Erythroblast (primary cell): ENCODE measurements at places on chromosomes 2 and 18.

DNA sequence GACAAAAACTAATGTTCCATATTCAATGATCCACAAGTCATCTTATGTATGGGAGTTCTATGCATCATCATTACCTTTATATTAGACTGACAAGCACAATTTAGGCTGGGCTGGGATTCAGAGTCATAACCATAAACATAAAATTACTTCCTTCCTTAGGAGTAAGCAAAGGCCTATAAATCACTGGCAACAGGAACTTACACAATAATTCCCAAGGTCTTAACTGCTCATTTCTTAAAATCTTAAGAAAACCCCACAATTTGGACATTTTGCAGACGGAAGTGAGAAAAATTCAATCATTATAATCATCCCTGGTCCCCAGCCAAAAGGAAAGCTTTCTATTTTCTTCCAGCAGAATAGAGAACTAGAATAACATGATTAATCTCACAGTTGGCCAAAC lies 232.3 kb downstream of the DYM start:
- DNase-seq = no peak

DNA sequence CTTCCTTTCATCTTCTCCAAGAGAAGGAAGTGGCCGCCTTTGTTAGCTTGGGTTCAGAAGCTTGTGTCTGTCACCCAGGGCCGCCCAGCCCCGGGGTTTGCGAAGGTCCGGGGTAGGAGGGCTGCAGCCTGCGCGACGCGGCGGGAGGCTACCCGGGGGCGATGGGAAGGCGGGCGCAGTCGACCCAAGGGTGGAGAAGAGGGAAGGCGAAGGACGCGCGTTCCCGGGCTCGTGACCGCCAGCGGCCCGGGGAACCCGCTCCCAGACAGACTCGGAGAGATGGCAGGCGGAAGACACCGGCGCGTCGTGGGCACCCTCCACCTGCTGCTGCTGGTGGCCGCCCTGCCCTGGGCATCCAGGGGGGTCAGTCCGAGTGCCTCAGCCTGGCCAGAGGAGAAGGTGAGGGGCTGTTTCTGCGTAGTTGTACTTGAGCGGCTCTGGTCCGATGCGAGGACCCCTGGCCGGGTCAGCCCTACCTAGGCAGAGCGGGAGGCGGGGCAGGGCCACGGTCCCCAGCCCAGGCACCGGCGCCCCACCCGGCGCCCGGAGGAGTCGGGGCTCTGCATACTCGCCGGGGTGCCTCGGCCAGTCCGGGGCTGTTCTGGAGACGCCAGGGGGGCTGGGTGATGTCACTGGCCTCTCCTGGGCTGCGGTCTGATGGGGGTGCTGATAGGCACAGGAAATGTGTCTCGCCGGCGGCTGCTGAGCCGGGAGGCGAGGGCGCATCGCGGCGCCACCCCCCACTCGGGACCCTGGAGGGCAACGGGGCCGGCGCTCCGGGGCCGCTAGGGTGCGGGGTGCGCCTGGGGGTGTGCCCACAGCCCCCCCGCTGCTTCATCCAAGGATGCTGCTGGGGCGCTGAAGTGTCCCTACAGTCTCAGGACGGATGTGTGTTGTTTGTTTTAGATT lies at the start of gene QPCT:
Gene QPCT, plus strand, starts transcription at position 178 of the 909 bp plus-strand sequence. Its CDS starts 102 bp downstream, at position 280.
- DNase-seq = peak; percentile 6

GRCh38 chr2:133130548-133131246 lies 437.6 kb downstream of the NCKAP5 start:
- DNase-seq = no peak

DNA sequence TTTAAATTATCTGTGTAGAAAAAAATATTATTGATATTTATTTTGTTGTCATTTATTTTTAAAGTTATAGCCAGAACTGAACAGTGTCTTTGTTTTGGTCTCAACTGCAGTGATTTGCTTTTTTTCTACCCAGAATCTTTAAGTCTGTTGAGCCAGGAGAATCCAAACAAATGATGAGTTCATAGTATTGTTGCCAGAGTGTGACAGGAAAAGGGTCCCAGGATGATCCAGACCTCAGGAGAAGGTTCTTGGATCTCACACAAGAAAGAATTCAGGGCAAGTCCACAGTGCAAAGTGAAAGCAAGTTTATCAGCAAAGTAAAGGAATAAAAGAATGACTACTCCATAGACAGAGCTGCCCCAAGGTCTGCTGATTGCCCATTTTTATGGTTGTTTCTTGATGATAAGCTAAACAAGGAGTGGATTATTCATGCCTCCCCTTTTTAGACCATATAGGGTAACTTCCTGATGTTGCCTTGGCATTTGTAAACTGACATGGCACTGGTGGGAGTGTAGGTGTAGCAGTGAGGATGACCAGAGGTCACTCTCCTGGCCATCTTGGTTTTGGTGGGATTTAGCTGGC lies 127.1 kb downstream of the AGPS start:
- DNase-seq = peak; percentile 4

DNA sequence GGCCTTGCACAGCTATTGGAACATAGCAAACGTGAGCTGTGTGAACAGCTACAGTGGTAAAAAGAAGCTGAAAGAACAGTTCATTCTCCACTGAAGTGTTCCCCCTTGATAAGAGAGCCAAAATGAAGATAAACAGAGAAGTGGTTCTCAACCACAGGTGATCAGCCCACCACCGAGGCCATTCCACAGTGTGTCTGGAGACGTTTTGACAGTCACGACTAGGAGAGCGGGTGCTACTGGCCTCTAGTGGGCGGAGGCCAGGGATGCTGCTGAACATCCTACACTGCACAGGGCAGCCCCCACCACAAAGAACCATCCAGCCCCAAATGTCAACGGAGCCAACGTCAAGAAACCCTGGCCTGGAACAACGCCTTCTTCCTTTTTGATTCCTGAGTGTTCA lies 38.4 kb downstream of the ADCY3 start:
- DNase-seq = peak; percentile 13

DNA sequence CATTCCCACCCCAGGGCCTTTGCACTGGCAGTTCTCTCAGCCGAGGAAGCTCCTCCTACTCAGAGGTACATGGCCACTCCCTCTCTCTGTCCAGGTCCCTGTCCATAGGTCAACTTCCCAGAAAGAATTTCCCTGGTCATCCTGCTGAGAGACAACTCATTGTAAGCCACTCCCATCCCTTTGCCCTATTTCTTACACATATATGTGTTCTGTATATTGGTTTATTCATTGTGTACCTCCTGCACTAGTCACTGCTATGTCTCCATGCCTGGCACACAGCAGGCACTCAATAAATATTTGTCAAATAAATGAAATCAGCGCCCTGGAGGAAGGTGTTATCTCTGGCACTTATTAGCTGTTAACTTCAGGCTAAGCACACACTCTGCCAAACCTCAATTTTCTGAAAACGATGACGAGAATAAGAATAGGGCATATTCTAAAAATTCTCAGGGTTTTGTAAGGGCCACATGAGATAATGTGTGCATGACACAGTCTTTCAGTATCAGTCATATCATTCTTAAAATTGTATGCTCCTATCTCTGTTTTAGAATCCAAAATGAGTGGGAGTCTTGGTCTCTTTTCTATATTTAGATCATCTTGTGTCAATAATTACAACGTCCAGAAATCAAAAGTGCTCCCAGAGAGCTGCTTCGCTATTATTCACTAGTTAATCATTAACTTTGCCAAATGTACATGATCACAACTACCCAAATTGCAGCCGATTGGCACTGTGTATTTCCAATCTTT lies 198.0 kb downstream of the ALK start:
- no peak for DNase-seq

GRCh38 chr2:145919477-145919876 lies 1399.6 kb upstream of the ZEB2 start:
- DNase-seq = no peak
